ENCODE measurements at places on chromosomes 13 and 19.

DNA sequence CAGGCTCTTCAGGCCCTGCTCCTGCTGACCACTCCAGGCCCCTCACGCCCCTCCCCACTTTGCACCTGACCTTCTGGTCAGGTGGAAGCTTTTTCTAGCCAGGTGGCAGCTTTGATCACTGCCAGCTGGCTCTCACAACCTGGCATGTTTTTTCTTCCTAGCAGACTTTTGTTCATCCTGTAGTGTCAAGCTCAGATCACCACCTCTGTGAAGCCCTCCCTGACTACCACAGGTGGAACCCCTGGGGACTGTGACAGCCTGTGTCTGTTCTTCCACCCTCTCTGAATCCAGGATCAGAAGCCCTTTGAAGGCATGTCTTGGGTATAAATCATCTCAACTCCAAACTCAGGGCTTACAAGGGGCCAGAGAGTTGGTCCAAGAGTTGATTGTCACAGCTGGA is 10.3 kb upstream of the CNFN start:
- no peak for DNase-seq

DNA sequence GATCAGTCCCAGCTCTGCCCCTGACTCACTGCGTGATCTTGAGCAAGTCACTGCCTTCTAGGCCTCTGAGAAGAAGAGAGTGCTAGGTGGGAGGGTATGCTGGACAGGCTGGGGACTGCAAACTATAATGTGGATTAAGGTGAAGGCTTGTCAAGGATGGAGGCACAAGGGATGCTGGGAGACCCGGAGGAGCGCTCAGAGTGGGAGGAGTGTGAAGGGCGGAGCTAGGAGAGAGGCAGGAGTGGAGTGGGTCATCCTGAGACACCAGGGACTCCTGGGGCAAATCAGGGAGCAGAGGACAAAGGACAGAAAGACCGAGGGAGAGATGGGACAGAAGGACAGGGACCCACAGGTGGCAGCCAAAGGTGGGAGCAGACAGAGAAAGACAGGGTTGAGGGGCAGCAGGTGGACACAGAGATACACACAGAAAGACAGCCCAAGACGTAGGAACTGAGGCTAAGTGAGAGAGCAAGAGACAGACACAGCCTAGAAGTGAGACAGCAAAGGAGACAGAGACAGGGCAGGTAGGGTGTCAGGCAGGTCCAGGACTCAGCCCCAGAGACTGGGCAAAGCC is 2.6 kb downstream of the GRIK5 start:
- no peak for DNase-seq

- DNase-seq, result no peak
Observed at GRCh38 chr13:61170856-61171255, 244.8 kb downstream of the PCDH20 start.

DNA sequence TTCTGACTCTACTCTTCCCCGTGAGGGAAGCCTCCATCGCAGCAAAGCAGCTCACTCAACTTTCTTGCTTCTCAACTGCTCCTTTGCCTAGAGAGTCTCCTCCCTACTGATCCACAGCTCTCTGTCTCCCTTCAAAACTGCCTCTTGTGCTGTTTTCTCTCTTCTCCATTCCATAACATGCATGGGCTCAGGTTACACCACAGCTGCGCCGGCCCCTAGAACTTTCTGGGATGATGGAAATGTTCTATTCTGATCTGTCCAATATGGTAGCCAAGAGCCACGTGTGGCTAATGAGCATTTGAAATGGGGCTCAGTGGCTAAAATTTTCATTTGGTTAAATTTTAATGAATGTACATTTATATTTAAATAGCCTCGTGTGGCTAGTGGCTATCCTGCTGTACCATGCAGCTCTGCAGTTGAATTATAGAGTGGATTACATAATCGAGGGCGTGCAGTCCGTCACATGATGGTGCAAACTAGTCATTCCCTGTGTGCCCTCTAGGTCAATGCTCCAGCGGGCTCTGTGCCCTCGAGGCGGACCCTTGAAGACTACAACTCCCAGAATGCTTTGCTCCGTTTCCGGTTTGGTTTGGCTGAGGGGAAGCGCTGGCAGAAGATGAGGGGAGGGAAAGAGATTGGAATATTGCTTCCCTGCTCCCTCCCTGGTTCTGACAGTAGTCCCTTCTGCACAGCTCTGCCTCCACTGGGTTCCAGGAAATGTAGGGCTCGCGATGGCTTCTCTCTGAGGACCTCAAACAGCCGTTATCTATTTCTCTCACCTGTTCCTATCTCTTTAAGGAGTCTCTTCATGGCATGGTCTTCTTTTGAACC is 109.8 kb downstream of the CACNA1A start:
- DNase-seq, result peak; percentile 67

- peak; percentile 42 for DNase-seq
Observed at GRCh38 chr19:49818649-49819370, 721 bp downstream of the MED25 start.

DNA sequence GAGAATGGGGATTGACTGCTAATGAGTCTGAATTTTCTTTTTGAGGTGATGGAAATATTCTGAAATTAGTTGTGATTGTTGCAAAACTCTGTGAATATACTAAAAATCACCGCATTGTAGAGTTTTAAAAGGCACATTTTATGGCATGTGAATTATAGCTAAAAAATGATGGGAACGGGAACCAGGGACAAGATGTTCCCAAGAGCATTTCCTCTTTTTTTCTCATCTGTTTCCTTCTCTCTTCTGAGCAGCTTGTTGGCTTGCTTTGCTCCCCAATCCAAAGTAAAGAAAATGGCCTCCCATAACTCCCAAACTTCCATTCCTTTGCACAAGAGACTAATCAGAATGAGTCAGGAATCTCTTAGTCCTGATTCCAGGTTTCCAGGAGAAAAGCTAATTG is 459.2 kb downstream of the TSHZ3 start:
- no peak for DNase-seq

GRCh38 chr13:44307844-44308243 is 65.8 kb upstream of the SERP2 start:
- DNase-seq, result no peak

- DNase-seq, result peak; percentile 48
Observed at GRCh38 chr13:112709825-112710783, 20.3 kb downstream of the ATP11A start.

GRCh38 chr13:31477961-31478360 is 261.4 kb upstream of the RXFP2 start:
- DNase-seq, result no peak

- no peak for DNase-seq
Observed at GRCh38 chr13:99376132-99376531, 68.9 kb upstream of the GPR183 start.

GRCh38 chr19:48400018-48400742 is 6.7 kb downstream of the GRIN2D start:
- peak; percentile 87 for DNase-seq

DNA sequence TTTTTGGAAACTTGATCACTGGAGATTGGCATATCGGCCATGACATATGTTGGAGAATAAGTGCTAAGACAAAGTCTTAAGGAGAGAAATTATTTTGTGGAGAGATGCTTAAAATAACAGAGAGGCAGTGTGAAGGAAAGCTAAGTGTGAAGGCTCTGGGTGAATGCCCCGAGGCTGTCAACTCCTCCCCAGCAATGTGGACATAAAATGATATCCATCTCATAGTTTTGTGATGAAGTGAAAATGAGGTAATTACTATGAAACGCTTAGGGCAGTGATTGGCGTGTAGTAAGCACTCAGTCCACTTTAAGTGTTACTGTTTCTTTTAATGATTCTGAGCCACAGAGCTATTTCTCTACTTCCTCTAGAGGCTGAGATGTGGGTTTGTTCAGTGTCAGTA is 195.8 kb upstream of the KLF12 start:
- DNase-seq, result no peak

GRCh38 chr19:34975056-34975455 is 11.0 kb upstream of the ZNF792 start:
- no peak for DNase-seq

GRCh38 chr19:39263912-39264305 is 4.3 kb upstream of the IFNL2 start:
- DNase-seq, result no peak

GRCh38 chr13:88005188-88005587 is 334.0 kb downstream of the SLITRK5 start:
- DNase-seq, result no peak

GRCh38 chr13:31880851-31881494 is 141.6 kb downstream of the RXFP2 start:
- no peak for DNase-seq

DNA sequence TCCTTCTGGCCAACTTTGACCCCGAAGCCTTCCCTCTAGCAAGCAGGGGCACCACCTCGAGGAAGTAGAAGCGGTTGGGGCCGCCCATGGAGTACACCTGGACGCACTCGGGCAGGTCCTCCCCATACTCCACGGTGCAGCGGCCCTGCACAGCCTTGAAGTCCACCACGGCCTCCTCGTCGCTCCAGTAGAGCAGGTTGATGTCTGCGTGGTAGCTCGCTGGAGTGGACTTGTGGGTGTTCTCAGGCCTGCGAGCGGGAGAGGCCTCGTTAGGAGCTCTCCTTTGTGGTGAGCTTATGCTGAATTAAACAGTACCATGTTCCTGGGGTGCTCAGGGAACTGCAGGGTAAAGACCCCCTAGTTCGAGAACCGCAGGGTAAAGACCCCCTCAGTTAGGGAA is 22.3 kb upstream of the EIF3G start:
- DNase-seq, result no peak

DNA sequence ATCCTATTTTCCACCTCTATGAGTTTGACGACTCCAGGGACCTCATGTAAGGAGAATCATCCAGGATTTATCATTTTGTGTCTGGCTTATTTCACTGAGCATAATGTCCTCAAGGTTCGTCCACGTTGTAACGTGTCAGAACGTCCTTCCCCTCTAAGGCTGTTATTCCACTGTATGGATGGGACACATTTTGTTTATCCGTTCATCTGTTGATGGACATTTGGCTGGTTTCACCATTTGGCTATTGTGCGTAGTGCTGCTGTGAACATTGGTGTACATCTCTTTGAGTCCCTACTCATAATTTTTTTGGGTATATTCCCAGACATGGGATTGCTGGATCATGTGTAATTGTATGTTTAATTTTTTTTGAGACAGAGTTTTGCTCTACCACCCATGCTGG is 21.5 kb downstream of the CRTC1 start:
- no peak for DNase-seq

GRCh38 chr19:19579533-19580361 is 38.7 kb downstream of the PBX4 start:
- no peak for DNase-seq

DNA sequence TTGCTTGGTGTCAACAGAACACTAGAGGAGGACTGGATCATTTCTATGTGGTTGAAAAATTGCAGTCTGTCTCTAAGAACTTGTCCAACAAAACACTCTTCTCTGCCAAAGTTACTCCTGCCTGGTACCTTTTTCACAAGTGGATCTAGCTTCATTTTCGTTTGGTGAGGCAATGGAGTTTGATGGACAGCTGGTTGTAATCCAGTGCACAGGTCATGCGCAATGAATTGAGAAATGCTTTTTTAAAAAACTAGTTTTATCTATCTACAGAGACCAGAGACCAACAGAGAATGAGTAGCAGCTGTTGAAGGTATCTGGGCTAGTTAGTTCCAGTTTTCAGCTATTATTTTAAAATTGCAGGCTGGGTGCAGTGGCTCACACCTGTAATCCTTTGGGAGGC is 12.0 kb upstream of the KBTBD6 start:
- DNase-seq, result no peak

DNA sequence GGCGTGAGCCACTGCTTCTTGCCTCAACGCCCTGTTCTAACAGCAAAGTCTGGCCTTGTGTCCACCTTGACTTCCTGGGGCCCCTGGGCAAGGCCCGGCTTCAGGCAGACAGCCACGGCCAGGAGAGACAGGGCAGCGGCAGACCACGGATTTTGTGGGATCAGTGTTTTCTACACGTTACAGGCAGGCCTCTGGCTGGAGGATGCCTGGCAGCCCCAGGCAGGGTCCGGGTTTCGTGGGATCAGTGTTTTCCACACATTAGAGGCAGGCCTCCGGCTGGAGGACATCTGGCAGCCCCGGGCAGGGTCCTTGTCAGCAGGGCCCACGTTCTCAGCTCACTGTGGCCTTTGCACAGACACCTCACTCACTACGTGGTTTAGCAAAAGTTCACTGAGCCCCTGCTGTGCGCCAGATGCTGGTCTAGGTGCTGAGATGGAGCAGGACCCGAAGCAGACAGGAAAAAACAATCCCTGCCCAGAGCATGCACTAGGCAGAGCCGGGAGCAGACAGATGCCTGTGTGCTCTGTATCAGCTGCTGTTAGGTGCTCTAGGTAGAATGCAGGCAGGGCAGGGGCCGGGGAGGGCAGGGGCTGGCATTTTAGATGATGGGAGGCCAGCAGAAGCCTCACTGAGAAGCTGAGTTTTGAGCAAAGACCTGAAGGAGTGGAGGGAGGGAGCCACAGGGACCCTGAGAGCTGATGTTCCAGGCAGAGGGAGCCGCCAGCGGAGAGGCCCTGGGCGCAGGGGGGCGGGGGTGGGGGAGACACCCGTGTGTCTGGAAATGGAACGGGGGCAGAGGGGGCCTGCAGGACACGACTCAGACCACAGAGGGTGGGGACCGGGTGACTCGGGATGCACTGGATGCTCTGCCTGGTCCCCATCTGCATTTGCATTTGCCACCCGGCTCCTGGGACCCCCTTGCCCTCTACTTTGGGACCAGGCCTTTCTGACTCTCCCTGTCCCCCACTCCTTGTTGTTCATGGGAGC is 25.0 kb upstream of the NCCRP1 start:
- DNase-seq, result peak; percentile 46

- DNase-seq, result no peak
Observed at GRCh38 chr13:108643646-108644353, 14.4 kb downstream of the MYO16 start.

DNA sequence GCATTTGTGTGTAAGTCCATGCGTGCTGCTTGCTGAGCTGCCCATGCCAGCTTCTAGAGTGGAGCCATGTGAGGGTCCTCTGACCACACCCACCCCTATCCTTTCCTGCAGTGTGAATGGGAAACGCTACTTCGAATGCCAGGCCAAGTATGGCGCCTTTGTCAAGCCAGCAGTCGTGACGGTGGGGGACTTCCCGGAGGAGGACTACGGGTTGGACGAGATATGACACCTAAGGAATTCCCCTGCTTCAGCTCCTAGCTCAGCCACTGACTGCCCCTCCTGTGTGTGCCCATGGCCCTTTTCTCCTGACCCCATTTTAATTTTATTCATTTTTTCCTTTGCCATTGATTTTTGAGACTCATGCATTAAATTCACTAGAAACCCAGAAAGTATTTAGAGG is 10.3 kb downstream of the TBCB start:
- DNase-seq, result no peak

DNA sequence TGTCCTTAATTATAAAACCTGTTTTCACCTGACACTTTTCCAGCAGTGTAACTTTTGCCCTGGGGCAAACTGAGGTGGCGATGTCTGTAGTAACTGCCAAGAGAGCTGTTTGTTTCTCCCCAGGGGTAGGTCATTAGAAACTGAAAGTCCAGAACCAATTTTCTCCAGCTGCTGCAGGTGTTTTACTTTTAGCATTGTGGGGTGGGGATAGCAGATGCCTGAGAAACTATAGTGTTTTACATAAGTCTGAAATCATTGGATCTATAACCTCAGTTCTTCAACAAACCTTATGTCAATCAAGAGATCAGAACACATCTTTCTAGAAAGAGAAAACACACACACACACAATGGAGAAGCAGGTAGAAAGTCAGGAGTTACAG is 92.7 kb downstream of the LHFPL6 start:
- no peak for DNase-seq
